Activated T-cell treated with anti-CD3 and anti-CD28 coated beads for 48 hours (primary cell): ENCODE measurements at places on chromosomes 6 and 20.

DNA sequence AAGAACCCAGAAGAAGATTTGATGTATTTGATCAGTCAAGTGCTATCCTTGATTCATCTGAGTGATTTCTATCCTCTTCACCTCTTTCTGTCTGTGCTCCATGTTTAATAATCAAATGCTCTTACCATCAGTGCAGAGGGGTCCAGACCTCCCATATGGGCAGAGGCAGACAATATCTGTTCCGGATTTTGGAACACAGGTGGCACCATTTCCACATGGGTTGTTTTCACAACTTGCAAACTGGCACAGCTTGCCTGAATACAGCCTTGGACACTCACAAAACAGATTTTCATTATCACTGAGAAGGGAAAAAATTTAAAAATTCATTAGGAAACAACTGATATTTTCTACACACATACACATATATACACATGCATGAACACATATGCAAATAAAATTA, 228.5 kb downstream of the PHF3 start:
- DNase-seq = no peak

GRCh38 chr6:34544776-34545471, 11.2 kb downstream of the SPDEF start:
- DNase-seq = no peak

- peak; percentile 22 for DNase-seq
These were observed at the start of gene ETV7 for GRCh38 chr6:36387440-36388303. Gene ETV7, minus strand, starts transcription at chr6:36387669. Its CDS starts 128 bp downstream, at chr6:36387541.

DNA sequence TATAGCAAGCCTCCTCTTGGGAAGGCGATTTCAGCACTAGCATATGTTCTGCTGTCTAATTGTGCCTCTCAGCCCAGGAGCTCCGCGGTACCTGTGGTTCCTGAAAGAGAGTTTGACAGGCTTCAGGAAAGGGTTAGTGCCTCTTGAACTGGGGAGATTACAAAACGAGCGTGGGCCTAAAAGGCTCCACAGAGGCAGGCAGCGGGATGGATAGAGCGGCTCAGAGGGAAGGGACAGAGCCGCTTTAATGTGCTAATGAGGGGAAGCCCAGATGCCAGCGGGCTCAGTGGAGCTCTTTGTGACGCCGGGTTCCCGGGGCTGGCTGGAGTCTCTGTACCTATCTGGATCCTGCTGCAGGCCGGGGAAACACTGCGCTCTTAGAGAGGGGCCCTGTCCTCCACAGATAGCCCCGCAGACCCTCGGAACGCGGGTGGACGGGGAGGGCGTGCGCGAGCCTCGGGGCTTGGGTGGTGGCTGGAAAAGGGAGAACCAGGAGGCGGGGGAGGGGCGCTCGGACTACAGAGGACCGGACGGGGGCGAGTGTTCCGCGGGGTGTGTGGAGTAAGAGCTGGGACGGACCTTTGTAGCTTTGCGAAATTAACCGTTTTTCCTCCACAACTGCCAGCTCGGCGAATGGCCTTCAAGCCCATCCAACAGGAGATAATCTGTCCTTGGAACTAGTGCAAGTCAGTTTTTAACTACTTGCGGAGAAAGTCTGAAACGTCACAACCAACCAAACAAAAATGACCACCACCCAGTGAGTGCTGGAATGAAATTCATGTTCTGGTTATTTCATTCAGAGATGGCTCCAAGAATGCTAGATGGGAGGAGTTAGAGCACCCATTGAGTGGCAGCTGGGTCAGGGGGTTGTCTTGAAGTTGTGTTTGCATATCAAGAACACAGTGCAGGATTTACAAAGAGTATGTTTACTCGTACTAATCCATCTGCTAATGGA, 13.0 kb downstream of the SLC35F1 start:
- DNase-seq = no peak

GRCh38 chr6:34806738-34807453, 15.0 kb downstream of the BLTP3A start:
- DNase-seq = no peak

- no peak for DNase-seq
These were observed 18.2 kb downstream of the VTA1 start for GRCh38 chr6:142165227-142165626.

- no peak for DNase-seq
These were observed at the start of gene SLPI for GRCh38 chr20:45254383-45255262. Gene SLPI, minus strand, starts transcription at chr20:45254564. Its CDS starts 21 bp downstream, at chr20:45254543.

- DNase-seq = no peak
These were observed 190.3 kb upstream of the PREP start for GRCh38 chr6:105593056-105593690.

- DNase-seq = peak; percentile 22
These were observed 42.5 kb downstream of the SLC2A4RG start for GRCh38 chr20:63782051-63782471.

DNA sequence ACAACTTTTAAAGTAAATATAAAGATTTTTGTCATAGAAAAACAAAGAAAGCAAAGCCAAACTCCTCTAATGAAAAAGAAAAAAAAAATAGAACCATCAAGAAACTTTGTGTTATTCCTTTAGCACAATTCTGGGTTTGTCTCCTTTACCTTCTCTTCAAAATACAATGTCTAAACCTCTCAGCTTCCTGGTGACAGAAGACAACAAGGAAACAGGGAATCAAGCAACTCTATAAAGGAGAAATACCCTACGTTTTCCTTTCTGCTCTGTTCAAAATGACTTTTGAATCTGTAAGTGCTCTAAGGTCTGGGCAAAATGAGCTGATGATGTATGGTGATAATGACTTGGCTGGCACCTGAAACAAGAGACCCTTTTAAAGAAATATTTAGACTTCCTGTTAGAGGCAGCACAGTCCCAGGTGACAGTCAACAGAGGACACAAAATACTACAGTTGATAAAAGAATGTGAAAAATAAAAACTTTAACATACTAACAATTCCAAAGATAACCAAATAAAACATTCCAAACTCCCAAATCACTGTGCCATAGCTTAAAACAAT, 101.4 kb downstream of the PRDM1 start:
- DNase-seq = no peak

GRCh38 chr20:2207770-2208097, 88.1 kb upstream of the TGM3 start:
- DNase-seq = no peak

DNA sequence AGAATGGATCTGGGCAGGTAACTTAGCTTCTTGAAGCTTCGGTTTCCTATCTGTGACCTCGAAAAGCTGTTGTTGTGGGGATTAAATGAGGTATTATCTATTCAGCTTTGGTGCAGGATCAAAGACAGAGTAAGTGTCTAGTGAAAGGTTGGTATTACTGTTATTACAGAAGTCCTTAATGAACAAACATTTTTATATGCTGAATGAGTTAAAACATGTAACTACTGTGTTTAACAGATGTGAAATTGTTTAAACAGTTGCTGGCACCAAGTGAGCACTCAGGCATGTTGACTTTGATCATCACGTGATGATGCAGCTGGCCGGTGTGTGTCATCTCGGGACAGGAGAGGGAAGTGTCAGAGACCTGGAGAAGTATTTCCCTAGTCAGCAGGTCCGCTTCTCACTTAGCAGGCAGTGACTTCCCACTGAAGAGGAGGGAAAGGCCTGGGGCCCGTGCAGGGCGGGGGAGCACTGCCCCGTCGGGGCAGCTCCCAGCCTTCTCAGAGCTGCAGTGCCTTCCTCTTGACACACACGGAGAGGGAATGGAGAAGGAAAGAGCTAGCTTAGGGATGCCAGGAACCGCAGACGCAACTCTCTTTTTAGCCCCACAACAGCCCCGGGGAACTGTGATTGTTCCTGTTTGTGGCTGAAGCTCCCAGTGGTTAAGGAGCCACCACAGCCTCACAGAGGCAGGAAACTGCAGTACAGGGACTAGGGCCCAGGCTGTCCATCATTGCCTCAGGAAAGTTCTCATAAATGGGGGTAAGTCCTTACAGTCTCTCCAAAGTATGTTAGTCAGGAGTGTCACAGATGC, 18.0 kb downstream of the TUBB2A start:
- no peak for DNase-seq

- DNase-seq = no peak
These were observed 261.4 kb upstream of the IRAK1BP1 start for GRCh38 chr6:78605909-78606446.

DNA sequence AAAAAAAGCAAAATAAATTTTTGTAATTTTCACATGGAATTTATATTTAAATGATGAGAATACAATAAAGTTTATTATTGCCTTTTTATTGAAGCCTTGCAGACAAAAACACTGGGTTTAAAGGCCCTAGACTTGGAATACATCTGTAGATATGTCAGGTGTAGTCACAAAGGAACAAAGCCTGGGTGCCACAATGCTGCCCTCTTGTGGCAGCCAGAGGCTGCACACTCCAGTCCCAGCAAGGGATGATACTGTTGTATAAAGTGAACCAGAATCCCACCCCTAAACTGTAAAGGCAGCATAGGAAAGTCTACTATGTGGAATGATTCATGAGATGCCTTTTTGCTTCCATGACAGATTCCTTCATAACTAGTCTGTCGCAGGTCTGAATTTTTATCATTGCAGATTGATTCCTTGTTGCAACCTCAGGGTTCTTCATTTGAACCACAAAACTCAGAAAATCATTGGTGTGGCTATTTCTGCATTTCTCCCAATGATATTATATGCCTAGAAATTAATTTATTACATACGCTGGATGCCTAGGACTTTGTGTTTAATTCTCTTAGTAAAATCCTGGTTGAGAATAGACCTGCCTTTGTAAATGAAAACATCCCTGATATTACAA, 37.0 kb downstream of the MAK start:
- peak; percentile 47 for DNase-seq

GRCh38 chr6:13696226-13696625, 15.4 kb downstream of the RANBP9 start:
- no peak for DNase-seq

DNA sequence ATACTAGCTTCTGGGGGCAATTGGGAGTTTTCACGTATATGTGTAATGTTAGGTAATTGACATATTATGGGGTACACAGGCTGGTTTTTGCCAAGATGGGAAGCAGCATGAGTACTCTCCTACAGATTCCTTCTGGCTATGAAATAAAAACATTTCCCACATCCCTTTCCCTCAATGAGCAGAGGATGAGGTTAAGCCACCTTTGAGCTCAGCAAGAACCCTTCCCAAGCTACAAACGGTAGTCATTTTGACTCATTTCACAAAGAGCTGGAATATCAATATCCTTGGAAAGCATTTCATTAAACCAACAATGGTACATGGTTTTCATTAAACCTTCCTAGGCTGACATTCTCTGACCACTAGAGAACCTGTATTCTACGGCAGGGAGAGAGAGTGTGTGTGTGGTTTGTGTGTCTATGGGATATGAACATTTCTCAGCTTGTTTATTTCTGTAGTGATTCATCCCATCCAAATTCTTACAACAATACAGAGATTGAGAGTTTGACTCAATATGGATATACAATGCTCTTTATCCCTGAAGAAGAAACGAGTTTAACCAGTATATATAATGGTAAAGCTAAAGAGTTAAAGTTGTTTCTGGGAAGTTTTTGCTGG, 119.5 kb downstream of the ARHGAP18 start:
- no peak for DNase-seq

DNA sequence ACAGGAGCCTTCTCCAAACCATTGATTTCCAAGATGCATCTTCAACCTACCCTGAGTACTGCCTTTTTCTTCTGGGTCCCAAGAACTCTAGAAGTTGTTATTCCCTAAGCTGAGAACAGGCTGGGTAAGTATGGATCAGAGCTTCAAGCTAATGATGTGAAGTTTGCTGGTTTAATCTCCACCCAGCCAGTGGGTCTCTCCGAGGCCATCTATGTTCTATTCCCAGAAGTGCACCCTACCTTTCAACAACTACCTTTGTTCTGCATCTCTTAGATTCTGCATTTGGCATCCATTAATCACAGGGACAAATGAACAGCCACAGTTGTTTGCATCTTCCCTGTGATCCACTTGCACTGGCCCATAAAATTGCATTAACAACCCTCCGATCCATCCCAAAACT, 246.2 kb downstream of the HIVEP2 start:
- DNase-seq = no peak

DNA sequence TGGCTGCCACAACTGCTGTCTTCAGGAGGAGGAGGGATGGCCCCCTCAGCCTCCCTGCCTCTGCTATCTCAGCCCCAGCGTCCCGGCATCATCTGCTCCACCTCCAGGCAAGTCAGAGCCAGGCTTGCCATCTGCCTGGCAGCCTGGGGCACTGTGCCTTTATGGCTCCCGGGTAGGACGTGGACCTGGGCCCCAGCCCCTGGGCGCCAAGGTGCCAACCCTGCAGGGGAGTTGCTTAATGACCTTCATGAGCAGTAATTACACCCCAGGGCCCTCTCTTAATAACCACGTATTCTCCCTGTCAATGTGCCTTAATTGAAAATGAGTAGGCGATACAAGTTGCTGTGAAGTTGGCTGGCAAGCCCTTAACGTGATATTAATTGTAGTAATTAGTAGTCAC, 122.1 kb upstream of the MLN start:
- no peak for DNase-seq

DNA sequence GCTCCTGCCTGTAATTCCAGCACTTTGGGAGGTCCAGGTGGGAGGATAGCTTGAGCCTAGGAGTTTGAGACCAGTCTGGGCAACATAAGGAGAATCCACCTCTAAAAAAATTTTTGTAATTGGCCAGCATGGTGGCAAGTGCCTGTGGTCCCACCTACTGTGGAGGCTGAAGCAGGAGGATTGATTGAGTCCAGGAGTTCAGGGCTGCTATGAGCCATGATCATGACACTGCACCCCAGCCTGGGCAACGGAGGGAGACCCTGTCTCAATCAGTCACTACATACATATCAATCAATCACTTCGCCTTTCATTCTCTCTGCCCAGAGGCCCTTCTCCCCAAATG, 1.1 kb upstream of the STK38 start:
- no peak for DNase-seq

DNA sequence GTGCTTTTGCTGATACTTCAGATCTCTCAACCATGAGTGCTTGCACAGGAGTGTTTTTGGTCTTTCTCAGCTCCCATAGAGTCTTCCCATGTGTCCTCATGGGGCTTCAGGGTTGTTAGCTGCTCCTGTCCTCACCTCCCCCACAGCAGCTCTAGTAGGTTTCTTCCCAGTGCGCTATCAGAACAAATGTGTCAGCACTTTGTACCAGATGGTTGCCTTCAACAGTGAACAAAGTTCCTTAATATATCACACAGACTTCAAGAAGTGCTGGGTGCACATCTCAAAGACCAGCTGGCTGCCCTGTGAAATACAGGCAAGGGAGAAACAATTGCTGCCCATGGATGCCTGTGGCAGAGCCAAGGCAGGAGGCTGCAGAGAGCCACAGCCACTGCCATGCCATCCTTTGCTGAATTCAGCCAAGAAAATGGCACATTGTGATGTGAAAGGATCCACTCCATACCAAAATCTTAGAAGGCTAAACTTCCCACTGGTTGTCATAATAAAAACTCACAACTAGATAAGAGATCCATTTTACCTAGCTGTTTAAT, 471.3 kb downstream of the C6orf118 start:
- no peak for DNase-seq

- no peak for DNase-seq
These were observed 867.6 kb upstream of the FLRT3 start for GRCh38 chr20:15205028-15205427.

- DNase-seq = no peak
These were observed 296.3 kb downstream of the OGFRL1 start for GRCh38 chr6:71584712-71585436.

DNA sequence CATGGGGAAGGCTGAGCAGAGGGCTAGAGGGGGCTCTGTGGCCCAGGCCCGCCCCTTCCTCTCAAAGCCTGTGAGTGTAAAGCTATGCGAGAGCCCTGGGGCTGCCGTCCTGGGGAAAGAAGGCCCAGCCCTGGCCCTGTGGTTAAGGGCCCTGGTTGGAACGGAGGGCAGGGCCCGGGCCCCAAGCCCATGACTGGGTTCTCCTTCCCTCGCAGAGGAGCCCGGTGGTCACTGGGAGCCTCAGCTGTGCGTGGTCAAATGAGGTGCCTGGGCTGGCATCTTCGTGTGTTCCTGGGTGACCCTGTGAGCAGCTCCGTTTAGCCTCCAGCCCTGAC, 56.0 kb downstream of the SMOC2 start:
- no peak for DNase-seq

GRCh38 chr6:71190809-71191208, 97.8 kb upstream of the OGFRL1 start:
- DNase-seq = no peak
